Karpas-422 (cell line): ENCODE measurements at places on chromosomes 1 and 21. TPM values are rescaled to one million over a fixed set of nuclear protein-coding genes. Genes with fewer than 3 reads are reported as not detected.
A peak's percentile ranks its signal among the peaks of the same experiment; 100 is the strongest.

DNA sequence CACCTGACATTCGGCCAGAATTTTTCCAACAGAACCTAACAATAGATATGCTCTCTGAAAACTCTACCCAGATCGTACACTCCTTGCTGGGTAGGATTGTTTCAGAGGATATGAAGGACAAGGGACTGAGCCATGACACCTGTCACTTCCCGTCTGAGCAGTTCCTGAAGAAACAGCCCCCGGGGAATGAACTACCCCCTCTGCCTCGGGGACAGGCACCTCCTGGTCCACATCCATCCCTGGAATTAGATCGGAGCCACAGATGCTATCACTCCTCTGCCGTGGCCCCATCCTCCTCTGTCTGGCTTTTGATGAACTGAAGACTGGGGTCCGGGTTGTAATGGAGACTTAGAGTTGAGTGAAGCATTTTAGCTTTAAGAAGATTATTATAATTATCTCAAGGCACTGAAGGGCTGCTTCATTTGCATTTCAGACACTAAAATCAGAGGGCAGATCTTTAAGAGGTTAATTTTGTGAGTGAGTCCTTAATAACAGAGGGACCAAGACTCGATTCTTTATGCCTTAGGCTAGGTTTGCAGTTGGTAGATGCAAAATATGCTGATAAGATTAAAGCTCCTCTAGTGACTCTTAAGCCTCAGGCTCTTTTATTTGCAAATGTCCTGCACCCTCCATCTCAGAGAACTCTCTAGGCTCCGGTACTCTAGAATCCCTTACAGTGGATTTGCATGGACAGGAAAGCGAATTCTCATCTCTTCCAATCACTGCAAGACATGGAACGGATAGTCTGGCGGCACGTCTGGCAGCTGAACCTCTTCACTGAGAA, 333.8 kb downstream of the KIF26B start:
- no peak overlapping the region for H3K27ac ChIP-seq
- peak overlapping the region; percentile 4; the same call in 1 of the 2 replicates for H3K4me3 ChIP-seq
- no peaks in the 10 kb centered on the region for H3K36me3 ChIP-seq
- H3K27me3 ChIP-seq: no peaks in the 10 kb centered on the region; the same call in 1 of the 2 replicates

DNA sequence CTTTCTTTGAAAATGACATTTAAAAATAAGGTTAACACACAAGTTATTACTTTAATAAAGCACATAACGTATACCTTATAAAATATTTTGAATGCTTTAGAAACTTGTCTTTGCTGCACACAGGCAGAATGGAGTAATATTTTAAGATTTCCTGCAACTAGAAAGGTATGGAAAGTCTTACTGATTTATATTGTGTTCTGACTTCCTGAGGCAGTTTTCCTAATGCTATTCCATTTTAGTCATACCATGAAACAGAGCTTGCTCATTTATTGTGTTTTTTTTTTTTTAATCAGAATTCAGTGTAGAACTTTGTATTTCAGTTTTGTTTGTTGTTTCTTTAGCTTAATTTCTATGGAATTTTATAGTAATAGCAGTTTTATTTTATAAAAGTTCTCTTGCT, 60.9 kb upstream of the S1PR1 start:
- DNase-seq: no peak
- H3K27me3 ChIP-seq: no peaks in the 10 kb centered on the region
- H3K36me3 ChIP-seq: no peaks in the 10 kb centered on the region
- no peak overlapping the region for H3K27ac ChIP-seq

Gene ATP6V1G3
- total RNA-seq: not detected in 2 replicates

DNA sequence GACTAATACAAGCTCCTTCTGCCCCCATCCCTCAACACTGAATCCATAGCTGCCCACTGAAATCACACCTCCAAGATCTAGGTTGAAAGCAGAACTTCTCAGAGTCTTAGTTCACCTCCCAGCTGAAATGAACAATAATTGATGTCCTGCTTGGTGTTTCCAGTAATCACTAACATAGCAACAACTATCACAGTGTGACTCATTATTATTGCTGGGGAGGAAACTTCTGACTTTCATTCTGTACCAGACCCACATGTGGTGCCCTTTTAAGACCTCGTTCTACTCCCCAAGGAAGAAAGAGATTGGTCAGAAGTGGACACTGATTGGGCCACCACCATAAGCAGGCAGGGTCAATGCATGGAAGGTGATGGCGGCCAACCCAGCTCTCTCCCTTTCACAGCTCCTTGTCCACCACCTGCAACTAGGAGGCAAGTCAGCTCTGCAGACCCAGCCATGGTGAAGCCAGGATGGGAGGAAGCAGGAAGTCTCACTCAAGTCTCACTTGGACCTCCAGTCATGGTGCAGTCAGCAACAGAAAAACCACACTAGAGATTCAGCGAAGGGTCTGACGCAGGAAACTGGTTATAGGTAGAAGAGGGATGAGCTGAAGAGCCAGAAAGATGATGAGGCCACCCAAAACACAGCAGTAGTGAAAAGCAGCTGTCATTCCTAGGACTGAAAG, 720.2 kb downstream of the PTPRU start:
- no peaks in the 10 kb centered on the region for H3K36me3 ChIP-seq
- no peak overlapping the region for H3K27ac ChIP-seq
- H3K4me1 ChIP-seq: no peaks in the 10 kb centered on the region
- H3K4me3 ChIP-seq: no peak overlapping the region
- no peak for DNase-seq

GRCh38 chr1:19481826-19482398, 3.4 kb downstream of the CAPZB start:
- H3K4me3 ChIP-seq: 0 out of 2 replicates have a peak overlapping the region, but pooled peaks have one; percentile 99
- H3K4me1 ChIP-seq: peaks cover 42% of the 10 kb centered on the region

DNA sequence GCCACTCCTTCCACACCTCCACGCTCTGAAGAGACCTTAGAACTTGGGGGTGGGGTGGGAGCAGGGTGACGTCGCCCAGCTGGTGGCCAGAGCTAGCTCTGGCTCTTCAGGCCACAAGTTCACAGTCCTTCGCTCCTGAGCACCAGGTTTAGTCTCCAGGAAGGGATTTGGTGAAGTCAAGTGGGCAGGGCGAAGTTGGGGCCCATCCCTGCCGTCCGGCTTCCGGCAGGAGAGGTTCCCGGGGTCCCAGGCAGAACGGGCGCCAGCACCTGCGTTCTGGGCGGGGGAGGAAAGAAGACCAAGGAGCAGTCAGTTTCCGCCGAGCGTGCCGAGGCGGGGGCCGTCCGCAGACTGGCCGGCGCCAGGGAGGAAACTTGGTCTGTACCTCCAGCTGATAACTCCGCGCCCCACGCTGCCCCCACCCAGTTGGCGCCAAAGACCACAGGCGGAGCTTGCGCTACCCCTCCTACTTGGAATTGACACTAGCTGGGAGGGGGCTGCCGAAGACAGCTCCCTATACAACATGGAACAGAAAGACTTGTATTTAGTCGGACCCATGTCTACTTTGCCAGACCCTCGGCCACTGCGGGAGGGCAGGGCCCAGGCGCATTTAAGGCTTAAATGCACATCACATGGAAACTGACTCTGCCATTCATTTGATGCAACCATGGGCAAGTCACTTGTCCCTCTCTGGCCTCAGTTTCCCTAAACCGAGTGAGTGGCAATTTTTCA, 995 bp downstream of the ID3 start:
- DNase-seq: no peak
- H3K4me1 ChIP-seq: peaks cover 88% of the 10 kb centered on the region
- peak overlapping the region; percentile 77 for H3K4me3 ChIP-seq

GRCh38 chr1:232271991-232272589, 357.8 kb downstream of the SIPA1L2 start:
- H3K36me3 ChIP-seq: no peaks in the 10 kb centered on the region
- H3K27me3 ChIP-seq: no peaks in the 10 kb centered on the region
- DNase-seq: no peak

GRCh38 chr21:24310788-24311187, 1296.5 kb downstream of the MRPL39 start:
- no peak overlapping the region for H3K4me3 ChIP-seq
- H3K27ac ChIP-seq: no peak overlapping the region
- DNase-seq: no peak
- no peaks in the 10 kb centered on the region for H3K36me3 ChIP-seq

Gene SLFNL1
- 0.89 and 1.5 TPM in 2 replicates for total RNA-seq

DNA sequence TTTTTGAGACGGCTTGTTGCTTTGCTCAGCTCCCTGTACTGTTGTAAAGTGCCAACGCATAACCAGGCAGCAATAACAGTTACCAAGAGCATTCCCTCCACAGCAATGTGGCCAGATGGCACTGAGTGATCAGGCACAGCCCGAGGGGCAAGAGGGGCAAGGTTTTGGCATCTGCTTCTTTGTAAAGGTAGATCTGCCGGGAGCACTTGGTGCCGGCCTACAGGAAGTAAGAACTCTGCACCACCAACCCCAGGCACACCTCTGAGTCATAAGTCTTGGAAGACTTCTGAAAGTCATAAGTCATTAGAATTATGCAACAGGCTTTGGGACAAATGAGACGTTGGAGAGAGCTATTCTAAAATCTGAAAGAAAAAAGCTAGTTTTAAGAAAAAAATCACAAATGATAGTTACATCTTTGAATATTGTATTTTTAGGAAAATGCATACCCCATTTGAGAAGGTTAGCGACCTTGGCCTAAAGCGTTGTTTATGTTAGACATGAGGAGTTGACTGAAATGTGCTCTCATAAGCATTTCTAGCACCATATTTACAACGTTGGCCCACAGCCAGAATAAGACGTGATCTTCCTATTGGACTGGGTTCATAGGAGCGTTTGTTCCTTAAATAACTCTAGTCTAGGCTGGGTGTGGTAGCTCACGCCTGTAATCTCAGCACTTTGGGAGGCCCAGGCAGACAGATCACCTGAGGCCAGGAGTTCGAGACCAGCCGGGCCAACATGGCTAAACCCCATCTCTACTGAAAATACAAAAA, 37.7 kb upstream of the MAP10 start:
- H3K4me1 ChIP-seq: no peaks in the 10 kb centered on the region
- no peaks in the 10 kb centered on the region for H3K36me3 ChIP-seq
- H3K27ac ChIP-seq: no peak overlapping the region
- no peaks in the 10 kb centered on the region for H3K27me3 ChIP-seq
- no peak for DNase-seq

GRCh38 chr1:225980005-225980836, 18.9 kb downstream of the SDE2 start:
- no peak for DNase-seq
- no peaks in the 10 kb centered on the region for H3K27me3 ChIP-seq
- peaks cover 6% of the 10 kb centered on the region for H3K4me1 ChIP-seq
- no peak overlapping the region for H3K4me3 ChIP-seq

- H3K4me3 ChIP-seq: no peak overlapping the region
- no peak for DNase-seq
- no peaks in the 10 kb centered on the region for H3K36me3 ChIP-seq
- H3K27ac ChIP-seq: no peak overlapping the region
Observed at GRCh38 chr21:19855522-19855921, 1142.7 kb upstream of the NCAM2 start.

Gene ANGPTL7
- not detected in 2 replicates for total RNA-seq

DNA sequence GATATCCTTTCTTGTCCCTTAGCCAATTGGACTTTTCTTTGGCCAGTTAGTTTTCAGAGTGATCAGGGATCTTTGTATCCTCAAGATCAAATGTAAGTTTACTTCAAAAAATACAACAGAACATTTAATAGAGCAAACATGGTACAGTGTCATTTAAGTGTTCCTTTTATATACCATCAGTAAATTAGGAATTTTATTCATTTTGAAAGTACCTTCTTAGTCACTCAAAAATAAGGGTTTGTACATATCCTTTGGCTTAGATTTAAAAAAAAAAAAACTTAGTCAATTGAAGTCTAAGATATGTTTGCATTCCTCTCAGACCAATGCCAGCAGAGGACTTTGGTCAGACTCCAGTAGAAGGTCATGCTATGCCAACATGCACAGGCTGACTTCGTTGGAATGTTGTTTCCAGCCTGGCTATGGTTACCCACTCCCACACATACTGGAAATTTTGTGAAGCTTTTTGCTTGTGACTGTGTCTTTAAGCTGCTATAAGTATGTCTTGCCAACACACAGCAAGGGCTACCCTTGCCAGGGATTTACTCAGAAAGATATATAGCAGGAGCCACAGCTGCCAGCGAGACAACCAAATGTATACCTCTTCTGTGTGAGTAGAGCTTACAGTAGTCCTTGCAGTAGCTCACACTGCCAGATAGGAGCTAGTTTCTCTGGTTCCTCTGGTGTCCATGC, 81.5 kb upstream of the LRIF1 start:
- H3K36me3 ChIP-seq: no peaks in the 10 kb centered on the region
- H3K4me1 ChIP-seq: peaks cover 4% of the 10 kb centered on the region; the same call in 1 of the 2 replicates
- no peak overlapping the region for H3K4me3 ChIP-seq
- H3K27ac ChIP-seq: no peak overlapping the region

DNA sequence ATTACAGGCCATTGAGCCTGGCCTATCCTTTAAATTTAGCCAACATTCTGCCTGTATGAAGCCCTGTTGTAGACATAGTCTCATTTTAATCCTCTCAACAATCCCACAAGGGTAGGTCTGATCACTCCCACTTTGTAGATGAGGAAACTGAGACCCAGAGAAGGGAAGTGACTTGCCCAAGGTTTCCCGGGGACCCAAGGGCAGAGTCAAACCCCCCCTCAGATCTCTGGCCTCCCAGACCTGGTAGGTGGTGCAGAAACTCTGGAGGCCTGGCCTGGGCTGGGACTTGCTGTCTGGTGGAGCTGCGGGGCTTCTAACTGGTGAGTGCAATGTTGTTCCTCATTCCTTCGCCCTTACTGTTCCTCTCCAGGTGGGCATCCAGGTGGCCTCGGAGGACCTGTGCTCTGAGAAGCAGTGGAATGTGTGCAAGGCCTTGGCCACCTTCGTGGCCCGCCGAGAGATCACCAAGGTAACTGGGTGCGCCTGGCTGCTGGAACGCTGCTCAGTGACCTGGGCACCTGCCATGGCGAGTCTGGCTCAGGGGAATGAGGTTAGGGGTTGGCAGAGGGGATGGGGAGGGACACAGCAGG, 29.7 kb downstream of the FAM151A start:
- no peaks in the 10 kb centered on the region for H3K27me3 ChIP-seq
- no peak overlapping the region for H3K27ac ChIP-seq
- H3K4me3 ChIP-seq: no peak overlapping the region
- no peaks in the 10 kb centered on the region for H3K4me1 ChIP-seq

Gene CAPZB
- 55.5 and 72.9 TPM in 2 replicates for total RNA-seq

DNA sequence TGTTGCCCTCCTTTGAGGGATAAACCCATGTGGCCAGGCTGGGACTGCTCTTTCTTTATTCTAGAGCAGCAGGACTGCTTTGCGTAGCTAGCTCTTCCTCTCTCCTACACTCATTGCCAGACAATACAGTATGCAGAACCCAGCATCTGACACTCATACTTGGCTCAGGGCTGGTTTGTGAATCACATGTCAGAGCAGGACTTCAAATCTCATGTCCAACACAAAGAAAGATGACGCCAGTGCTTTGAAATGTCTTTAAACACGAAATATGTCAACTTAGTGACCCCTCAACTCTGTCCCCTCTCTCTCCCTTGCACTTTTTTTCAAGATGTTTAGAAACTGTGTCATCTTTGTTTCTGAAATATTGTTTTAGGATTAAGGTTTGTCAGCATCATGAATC, 135.0 kb downstream of the TGFB2 start:
- no peaks in the 10 kb centered on the region for H3K4me1 ChIP-seq
- H3K4me3 ChIP-seq: no peak overlapping the region
- no peak overlapping the region for H3K27ac ChIP-seq
- no peak for DNase-seq
- H3K27me3 ChIP-seq: no peaks in the 10 kb centered on the region

DNA sequence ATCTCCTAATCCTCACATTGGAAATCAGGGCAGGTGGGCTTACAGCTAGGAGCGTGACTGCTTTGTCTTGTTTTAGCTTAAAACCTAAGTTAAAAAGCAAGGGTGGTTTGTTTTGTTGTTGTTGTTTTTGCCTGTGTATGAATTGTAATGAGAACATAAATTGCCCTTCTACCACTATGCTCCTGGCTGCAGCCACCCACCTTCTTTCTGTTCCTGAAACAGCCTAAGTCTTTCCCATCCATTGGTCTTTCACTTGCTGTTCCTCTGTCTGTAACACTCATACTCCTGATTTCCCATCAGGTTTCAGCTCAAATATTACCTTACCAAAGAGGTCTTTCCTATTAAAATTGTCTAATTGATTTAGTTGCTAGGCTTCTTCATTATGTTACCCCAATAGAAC, 604 bp upstream of the TMEM79 start:
- H3K27me3 ChIP-seq: no peaks in the 10 kb centered on the region
- no peak overlapping the region for H3K27ac ChIP-seq
- peak overlapping the region; percentile 74 for H3K4me3 ChIP-seq
